ENCODE measurements at places on chromosomes 13 and 19.

DNA sequence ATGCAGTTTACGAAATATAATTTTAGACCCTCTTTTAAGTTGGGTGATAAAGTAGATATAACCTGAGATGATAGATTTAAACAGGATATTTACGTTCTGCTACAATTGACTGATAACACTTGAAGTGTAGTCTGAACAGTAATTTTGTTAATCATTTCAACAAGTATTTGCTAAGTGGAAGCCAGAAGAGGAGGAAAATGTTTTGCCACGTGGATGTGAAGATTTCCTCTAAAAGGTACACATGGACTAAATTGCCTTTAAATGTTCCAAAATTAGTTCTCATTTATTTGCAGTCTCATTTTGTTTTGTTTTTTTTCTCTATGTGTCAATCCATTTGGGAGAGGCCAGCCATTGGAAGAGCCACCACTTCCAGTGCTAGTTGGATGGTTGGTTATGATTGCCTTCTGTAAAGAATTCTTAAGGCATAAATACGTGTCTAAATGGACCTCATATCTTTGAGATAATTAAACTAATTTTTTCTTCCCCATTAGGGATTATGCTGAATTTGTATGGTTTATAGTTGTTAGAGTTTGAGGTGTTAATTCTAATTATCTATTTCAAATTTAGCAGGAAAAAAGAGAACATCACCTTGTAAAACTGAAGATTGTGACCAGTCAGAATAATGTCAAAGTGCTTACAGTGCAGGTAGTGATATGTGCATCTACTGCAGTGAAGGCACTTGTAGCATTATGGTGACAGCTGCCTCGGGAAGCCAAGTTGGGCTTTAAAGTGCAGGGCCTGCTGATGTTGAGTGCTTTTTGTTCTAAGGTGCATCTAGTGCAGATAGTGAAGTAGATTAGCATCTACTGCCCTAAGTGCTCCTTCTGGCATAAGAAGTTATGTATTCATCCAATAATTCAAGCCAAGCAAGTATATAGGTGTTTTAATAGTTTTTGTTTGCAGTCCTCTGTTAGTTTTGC lies 2.8 kb downstream of the MIR17HG start:
- DNase-seq = no peak

GRCh38 chr19:46232468-46232867 lies 2.9 kb downstream of the IGFL1 start:
- no peak for DNase-seq

GRCh38 chr13:111577208-111577828 lies 256.9 kb downstream of the TEX29 start:
- DNase-seq = no peak

DNA sequence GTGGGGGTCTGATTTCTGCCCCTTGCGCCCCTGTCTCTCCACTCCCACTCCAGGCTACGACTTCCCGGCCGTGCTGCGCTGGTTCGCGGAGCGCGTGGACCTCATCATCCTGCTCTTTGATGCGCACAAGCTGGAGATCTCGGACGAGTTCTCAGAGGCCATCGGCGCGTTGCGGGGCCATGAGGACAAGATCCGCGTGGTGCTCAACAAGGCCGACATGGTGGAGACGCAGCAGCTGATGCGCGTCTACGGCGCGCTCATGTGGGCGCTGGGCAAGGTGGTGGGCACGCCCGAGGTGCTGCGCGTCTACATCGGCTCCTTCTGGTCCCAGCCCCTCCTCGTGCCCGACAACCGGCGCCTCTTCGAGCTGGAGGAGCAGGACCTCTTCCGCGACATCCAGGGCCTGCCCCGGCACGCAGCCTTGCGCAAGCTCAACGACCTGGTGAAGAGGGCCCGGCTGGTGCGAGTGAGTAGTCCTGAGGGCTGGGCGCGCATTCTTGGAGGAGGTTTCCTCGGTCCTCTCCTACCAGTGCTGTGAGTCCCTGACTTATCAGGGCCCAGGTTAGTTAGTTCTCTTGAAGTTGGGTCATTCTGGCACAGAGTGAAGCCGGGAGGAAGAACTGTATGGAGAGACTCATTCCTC lies 12.7 kb downstream of the EHD2 start:
- DNase-seq = no peak

DNA sequence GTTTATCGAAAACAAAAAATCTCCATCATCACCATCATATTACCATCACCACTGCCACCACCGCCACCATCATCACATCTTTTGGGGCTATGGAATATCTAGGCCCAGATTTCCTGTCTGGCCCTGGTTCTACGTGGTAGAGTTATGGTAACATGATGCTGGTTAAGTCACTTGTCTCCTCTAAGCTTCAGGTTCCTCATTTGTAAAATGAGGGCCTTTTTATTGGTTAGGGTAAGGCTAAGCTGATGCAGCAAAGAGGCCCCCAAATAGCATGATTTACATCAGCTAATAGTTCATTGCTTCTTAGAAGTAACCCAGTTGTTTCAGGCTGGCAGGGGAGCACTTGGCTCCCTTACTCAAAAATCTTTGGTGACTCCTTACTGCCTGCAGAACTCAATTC lies 37.9 kb downstream of the PCDH8 start:
- no peak for DNase-seq

DNA sequence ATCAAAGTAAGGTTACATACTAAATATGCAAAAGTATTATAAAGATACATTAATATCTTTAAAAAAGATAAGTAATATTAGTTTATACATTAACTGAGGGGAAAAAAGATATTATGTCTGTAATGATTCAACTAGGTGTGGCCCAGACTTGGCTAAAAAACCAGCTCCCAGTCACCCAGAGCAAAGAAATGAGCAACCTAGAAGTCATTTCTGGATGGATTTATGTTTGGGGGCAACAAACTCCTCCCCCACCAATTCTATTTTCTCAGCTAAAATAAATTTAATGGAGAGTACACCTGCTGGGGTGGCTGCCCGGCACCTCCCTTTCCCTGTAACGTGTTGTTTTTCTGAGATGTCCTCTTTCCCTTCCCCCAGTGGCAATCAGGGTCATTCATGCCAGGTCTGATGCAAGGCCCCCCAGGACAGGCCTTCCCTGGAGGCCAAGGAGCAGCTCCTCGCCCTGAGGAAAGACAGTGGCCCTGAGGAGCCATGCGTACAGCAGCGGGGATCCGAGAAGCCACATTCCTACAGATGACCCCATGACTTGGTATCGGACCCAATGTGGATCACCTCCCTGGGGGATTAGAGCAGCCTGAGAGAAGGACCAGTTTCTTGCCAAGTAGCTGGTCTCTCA lies 78.6 kb upstream of the DOCK9 start:
- no peak for DNase-seq

DNA sequence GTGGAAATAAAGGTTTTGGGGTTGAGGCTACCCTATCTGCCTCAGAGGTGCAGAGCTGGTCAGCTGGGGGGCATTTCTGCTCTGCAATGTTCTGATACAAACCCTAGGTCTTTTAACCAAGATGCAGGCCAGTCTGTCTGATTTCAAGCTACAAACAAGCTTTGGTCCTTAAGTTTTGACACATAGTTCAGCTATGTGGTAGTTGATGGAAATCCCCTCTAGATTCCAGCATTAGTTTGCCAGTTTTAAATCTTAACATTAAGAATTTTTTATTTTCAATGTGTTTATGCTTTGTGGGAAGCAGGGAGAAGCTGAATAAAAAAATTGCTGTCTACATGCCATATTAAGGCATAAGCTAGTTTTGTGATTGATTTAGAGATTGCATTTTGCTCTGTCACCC lies 225.7 kb downstream of the LMO7 start:
- DNase-seq = no peak

Measured in stimulated activated CD8-positive, alpha-beta memory T cell treated with anti-CD3 and anti-CD28 coated beads, Interleukin-4, amount 100 ng/mL, for 1 hour (primary cell).